ENCODE measurements at places on chromosomes 7 and 10.
A peak's percentile ranks its signal among the peaks of the same experiment; 100 is the strongest.

- DNase-seq = peak; percentile 51
Observed at GRCh38 chr10:122342293-122343134, 32.0 kb upstream of the PLEKHA1 start.

DNA sequence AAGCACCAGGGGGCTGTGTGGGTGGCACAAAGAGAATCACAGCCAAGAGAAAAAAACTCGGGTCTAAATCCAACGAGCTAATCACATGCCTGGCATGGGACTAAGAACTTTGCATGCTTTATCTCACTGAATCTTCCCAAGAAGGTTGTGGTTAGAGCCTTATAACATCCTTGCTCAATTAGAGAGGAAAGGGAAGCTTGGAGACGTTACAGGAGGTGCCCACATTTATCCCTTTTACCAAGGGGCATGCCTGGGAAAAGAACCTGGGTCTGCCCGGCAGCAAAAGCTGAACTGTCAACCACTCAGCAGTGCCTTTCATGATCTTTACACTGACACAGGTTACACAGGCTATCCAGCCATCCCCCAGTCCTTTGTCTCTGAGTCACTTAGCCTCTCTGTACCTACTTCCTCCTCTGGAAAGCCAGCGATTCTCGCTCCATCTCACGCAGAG, 190.1 kb downstream of the PRPF18 start:
- DNase-seq = no peak

- no peak for DNase-seq
Observed at GRCh38 chr7:157023589-157023905, 13.1 kb upstream of the MNX1 start.

DNA sequence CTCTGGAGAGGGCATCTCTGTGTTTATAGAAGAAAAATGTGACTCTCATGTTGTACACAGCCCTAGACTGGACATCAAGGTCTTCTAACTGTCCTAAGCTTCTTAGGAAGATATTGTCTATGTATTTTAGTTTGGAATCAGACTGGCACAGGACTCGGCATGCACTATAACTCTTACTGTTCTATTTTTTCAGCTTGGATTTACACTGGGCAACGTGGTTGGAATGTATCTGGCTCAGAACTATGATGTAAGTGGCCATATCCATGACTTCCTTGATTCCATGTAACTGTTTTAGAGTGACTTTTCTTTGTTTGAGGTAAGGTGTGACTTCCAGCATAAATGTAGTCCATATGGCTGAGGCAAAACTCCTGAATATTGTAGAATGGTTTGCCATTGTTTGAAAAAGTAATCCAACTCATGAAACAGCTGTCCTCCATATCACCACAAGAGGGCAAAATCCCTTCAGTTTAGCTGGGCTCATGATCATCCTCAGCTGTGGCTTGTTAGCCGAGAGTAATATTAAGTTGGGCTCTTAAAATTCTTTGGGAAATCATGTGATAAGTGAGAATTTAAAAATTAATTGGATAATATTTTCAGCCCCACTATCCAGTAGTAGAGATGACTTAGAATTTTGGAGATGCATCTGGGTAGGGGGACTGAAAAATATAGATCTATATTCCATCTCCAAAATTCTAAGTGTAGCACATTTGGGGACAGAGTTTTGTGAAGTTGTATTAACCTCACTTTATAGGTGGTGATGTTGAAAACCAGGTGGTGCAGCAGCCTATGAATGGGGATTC, 10.4 kb downstream of the STMP1 start:
- peak; percentile 35 for DNase-seq

- DNase-seq = no peak
Observed at GRCh38 chr7:101629171-101629570, at the start of gene MYL10. Gene MYL10, minus strand, starts transcription at chr7:101629296. Its CDS starts 178 bp downstream, at chr7:101629118.

DNA sequence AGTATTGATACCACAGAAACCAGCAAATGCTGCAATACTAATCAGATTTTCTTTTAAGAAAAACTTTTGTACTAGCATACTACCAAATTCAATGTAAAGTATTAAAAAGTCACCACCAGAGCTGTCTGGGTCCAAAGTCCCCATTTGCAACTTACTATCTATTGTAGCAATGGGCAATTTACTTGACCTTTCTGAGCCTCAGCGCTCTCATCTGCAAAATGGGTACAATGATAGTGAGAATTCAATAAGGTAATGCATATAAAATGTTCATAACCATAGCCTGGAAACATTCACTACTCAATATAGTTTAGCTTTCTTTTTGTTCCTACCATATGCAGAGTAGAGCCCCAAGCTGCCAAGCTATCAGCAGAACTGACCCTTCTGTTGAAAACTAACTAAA, 337.2 kb downstream of the ELMO1 start:
- DNase-seq = no peak

- DNase-seq = no peak
Observed at GRCh38 chr7:93821463-93821862, 69.1 kb downstream of the TFPI2 start.

GRCh38 chr7:77391230-77391629, 24.9 kb downstream of the GSAP start:
- DNase-seq = no peak

GRCh38 chr7:111092406-111093236, 1.7 kb downstream of the LRRN3 start:
- DNase-seq = no peak

All from activated CD4-positive, alpha-beta T cell treated with anti-CD3 and anti-CD28 coated beads, Interleukin-2, amount 50 U/mL, for 16 hours (primary cell).